ENCODE measurements at places on chromosomes 3 and 15.
A peak's percentile ranks its signal among the peaks of the same experiment; 100 is the strongest.

DNA sequence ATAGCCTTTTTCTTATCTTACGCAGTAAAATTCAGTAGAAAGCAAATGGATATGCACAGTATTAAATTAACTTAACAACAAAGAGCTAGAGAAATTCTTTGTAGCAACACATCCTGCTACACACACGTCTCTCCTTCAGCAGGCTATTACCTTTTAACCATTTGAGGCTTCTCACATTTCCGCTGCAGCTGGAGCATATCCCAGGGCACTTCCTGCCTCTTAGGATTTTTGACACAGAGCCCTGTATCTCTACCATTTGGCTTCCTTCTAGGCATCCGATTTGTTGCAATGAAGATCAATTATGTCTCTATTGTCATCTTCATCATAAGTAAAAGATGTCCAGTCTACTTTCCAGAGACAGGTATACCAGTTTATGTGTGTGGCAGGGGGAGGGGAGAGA is 292.4 kb upstream of the CBLB start:
- DNase-seq: no peak

- no peak for DNase-seq
These were observed 113.6 kb upstream of the SNTN start for GRCh38 chr3:63538919-63539318.

GRCh38 chr15:55110446-55110845 is 86.3 kb downstream of the RSL24D1 start:
- DNase-seq: no peak

- DNase-seq: peak; percentile 93
These were observed 126.0 kb downstream of the MYLK start for GRCh38 chr3:123758081-123758564.

DNA sequence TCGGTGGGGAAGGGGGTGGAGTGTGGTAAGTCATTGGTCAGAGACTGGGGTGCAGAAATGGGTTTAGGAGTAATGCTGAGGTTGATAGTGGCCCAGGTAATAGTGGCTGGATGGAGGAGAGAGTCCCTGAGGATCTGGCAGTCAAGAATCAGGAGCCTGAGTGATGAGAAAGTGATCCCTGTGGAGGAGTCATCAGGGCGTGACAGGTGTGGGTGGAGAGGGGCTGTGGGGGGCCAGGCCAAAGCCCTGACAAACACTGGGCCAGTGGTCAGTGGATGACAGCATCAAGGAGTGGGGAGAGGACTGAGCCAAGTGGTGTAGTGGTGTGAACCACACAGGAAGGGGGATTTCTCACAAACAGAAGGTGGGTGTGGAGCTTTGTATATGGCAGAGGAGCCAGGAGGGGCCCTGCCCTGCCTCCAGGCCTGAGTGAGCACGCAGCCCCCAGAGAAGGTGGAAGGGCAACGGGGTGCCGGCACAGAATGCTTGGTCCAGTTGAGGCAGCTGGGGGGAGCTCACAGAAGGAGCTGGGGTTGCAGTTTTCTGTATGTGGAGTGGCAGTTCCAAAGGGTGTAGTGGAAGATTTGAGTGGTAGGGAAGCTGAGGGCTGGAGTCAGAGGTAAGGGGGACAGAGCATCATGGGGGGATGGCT is 77.1 kb downstream of the SPSB4 start:
- no peak for DNase-seq

GRCh38 chr15:68612979-68613740 is 34.4 kb downstream of the CORO2B start:
- DNase-seq: no peak

DNA sequence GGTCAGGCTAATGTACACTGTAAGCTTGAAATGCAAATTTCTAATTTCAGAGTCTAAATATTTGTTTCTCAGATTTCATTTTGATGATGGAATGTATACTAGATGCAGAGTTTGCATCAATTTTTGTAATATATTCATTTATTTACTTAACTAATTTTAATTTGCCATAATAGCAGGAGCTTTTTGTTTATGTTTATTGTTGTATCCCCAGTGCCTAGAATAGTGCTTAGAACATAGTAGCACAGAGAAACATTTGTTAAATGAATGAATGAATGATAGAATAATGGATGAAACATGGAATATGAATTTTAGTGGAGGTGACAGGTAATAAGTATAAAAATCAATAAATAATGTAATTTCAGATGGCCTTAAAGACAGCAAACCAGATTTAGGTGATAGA is 5.2 kb upstream of the GALK2 start:
- DNase-seq: no peak

DNA sequence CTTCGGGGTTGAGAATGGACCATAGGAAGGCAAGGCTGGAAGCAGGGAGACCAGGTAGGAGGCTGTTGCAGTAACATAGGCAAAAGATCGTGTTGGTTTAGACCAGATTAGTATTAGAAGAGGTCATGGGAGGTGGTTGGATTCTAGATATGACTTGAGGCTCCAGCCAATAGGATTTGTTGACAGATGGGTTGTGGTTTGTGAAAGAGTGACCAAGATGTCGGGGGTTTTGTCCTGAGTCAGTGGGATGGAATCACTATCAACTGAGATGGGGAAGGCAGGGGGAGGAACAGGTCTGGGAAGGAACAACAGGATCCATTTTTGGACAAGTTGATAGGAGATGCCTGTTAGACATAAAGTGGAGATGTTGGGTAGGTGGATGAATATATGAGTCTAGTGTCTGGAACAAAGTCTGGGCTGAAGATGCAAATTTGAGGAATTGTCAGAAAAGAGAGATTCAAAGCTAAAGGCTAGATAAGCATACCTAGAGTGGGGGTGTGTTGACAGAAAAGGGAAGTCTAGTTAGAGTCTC is 95.5 kb upstream of the NPHP3 start:
- DNase-seq: no peak

DNA sequence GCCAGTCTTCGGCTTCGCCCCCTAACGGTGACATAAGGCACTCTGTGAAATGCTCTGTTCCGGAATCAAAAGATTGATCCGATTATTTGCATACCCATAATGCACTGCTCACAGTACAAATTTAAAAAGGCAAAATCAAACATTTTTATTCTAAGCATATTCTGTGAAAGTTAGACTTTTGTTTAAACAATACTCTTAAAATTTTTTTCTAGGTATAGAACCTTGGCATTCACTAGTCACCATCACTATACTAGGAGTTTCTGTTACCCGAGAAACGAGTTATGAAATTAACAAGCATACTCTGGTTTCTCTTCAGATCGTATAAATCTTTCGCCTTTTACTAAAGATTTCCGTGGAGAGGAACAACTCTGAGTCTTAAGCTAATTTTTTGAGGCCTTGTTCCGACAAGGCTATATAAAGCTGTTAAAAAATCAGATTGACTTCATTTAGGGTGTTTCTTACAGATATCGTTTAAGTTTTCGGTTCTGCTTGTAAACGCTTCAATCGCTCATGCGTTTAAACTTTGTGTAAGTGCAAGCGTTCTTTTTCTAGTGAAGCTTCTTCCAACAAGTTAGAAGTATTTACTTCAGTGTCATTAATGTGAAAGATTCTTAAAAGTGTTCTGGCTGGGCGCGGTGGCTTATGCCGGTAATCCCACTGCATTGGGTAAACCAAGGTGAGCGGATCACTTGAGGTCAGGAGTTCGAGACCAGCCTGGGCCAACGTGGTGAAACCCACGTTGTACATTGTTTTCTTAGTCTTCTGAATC is at the start of gene RNU5B-1:
Gene RNU5B-1, plus strand, starts transcription at position 297 of the 769 bp plus-strand sequence.
- DNase-seq: peak; percentile 96

GRCh38 chr3:170497207-170498095 is 78.8 kb downstream of the CLDN11 start:
- no peak for DNase-seq

DNA sequence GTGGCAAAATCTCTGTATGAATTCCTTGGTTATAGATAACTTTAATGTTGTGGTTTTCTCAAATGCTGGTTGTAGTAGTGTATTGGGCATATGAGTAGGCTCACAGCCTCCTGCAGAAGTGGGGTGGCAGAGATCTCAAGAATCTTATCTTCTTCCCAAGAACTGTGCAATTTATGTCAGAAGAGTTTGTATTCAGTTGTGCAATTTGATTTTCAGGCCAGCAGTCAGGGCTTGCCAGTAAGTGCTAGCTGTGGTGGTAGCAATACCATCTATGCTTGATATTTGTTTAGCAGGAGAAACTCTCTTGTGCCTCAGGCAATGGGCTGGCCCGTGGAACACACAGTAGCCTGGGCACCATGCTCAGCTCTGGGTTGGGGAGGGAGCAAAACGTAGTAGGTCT is 58.4 kb upstream of the GOLIM4 start:
- no peak for DNase-seq

DNA sequence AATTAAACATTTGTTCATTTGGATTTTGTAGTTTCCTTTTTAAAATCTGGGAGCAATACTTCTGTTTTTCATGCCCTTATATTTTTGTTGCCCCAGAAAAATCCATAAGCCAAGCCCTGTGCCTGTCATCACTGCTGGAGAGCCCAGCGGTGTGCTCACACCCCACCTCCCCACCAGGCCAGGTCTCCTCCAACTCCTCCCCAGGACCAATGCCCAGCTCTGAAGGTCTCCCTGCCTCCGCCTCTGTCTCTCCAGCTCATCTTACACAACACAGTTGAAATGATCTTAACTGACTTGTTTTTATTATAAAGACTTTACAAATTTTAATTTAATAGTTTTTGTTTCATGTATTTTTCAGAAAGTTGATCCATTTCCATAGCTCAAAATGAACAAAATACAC is 66.4 kb downstream of the RHCG start:
- no peak for DNase-seq

DNA sequence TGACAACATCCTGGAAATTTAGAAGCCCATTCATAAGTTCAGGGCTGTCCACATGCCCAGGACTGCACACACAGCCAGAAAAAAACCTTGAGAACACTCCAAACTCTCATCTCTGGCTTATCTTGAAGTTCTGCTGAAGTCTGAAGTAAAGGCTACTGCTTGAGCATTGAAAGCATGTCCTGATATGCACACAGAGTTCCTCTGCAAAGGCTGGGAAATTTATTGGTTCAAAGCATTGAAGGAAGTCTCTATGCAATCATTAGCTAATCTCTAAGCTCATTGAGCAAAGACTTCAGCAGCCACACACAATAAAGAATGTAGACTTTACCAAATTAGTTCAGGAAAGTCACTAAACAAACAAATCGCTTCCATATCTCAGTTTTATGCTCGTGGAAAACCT is 162.0 kb upstream of the STT3B start:
- DNase-seq: no peak

GRCh38 chr3:47427866-47428265 is 47.0 kb downstream of the PTPN23 start:
- DNase-seq: no peak

DNA sequence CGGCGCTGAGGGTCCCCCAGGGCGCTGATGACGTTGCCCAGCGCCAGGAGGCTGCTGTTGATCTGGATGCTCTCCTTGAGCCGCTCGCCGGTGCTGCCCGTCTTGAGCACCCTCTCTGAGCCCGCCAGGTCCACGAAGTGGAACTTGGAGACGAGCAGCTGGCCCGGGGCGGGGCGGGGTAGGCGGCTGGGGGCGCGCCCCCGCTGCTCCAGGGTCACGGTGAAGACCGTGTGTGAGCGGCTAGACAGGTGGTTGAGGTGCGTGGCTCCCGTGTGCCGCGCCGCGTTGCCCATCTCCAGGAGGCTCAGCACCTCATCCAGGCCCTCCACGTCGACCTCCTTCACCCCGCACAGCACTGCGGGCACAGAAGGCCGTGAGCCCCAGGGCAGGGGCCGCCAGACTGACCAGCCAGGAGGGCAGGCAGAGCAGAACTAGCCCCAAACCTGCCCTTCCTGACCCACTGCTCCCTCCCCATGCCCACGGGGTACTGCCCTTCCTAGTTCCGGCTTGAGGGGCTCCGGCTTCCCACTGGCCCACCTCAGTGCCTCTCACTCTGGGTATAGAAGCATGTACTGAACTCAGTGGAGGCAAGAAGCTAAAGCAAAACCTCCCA is 6.1 kb downstream of the KIF7 start:
- no peak for DNase-seq

DNA sequence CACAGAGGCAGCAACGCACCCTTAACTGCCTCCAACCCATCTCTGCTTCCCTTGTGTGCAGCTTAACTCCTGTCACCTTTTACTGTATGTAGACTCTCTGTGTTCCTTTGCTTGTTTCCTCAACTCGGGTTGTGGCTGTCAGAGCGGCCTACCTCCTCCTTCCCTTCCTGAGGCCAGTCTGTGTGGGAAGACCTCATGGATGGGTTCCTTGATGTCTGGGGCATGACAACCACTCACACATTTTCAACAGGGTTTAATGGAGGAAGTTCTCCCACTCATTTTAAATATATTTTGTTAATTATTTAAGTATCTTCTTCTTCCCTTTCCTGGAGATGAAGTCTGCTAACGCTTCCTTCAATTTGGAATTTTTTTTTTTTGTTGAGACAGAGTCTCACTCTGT is 1.8 kb upstream of the CSPG5 start:
- DNase-seq: no peak

GRCh38 chr15:40593165-40593564 is 884 bp upstream of the KNL1 start:
- DNase-seq: no peak

DNA sequence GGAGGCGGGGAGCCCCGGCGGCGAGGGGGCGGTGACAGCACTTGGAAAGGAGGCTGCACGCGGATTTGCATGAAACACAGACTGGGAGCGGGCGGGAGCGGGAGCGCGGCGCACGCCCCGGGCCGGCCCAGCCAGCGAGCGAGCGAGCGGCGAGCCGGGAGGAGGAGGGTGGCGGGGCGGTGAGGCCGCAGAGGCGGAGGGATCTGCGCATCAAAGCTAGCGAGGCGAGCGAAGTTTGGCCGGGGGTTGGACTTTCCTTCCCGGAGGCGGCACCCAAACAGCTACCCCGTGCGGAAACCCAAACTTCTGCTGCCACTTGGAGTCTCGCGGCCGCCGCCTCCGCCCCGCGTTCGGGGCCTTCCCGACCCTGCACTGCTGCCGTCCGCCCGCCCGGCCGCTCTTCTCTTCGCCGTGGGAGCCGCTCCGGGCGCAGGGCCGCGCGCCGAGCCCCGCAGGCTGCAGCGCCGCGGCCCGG is at the start of gene SMAD3:
Gene SMAD3, plus strand, starts transcription at position 72 of the 475 bp plus-strand sequence. CDS start 553 bp downstream, outside the sequence.
- peak; percentile 55 for DNase-seq

GRCh38 chr3:9951126-9951525 is 1.1 kb downstream of the PRRT3 start:
- no peak for DNase-seq

DNA sequence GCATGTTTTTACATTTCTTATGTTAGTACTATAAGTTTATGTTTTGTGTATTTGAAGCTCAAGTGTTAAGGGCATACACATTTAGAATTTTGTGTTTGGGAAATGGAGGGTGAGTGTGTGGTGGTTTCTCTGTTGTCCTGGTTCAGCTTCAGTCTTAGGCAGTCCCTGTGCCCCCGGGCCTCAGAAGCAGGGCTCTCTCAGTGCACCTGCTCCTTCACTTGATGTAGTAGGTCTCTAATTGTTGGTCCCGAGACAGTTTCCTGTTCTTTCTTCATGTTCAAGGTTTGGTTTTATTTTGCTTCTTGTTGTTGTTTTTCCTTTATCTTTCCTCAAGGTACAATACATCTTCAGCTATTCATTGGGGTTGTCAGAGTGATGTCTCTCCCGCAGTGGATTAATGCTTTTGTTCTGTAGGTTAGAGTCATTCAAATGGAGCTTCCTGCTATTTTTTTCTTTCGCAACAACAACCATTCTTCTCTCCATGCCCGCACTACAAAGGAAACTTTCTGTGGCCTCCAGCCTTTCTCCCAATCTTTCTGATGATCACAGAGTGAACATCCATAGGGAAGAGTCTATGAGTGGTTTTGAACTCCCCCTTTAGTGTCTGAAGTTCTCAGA is 177.8 kb upstream of the GOLGA6L4 start:
- DNase-seq: no peak
